EH (cell line): ENCODE measurements at places on chromosomes 6 and 20.

- peak; percentile 96 for DNase-seq
Observed at GRCh38 chr6:148329596-148330381, 12.8 kb upstream of the SASH1 start.

DNA sequence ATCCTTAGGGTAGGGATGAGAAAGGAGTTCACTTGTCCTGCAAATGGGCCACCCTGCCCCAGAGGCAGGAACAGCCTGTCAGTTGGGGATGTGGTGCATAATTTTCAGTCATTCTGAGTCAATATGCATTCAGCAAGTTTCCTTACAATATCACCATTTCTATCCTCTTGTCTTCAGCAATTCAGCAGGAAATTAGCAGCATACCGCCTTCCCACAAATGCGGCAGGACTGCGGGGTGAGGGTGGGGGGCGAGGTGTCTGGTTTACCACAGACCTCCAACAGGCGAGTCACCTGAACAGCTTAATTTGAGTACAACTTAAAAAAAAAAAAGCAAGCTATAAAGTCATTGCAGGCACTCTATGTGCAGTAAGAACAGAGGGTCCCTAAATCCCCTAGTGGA lies 126.8 kb downstream of the MAP3K7 start:
- DNase-seq = no peak

DNA sequence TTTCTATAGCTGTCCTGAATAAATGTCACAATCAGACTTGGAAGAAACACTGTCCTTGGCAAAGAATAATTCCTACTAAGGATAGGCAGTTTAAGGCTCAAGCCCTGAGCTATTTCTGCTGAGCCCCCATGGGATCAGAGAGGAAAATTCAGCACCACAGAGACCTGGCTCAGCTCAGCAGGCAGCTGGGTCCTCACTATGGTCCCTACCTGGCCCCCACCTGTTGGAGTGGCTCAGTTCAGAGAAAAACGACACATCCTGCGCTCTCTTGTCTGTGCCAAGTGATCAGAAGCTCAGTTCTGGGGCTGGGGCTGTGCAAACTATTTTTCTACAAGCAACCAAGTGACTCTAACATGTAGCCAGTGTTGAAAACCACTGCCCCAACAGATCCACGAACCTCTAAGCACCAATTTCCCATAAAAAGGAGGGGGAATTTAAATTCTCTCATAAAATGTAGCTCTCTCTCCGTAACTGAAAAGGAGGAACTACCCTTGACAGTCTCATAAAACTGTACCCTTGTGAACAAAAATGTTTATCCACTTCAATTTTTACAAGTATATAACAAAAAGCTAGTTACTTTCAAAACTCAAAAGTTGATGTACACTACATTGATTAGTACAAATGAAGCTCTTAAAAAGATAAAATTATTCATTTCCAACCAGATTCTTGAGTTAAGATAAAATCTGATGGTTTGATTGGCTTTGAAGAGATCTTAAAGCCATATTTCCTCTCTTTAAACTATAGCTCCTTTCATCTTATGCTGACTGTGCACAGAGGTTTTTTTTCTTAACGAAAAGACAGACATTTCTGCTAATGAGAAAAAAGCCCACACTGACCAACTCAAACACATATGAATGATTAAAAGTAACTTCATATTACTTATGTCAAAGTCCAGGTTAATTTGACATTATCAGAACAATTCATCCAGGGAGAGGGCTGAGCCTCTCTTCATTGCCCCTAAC lies 52.0 kb downstream of the KIF13A start:
- DNase-seq = no peak

- no peak for DNase-seq
Observed at GRCh38 chr6:63584566-63584965, 12.3 kb downstream of the LOC128125822 start.

DNA sequence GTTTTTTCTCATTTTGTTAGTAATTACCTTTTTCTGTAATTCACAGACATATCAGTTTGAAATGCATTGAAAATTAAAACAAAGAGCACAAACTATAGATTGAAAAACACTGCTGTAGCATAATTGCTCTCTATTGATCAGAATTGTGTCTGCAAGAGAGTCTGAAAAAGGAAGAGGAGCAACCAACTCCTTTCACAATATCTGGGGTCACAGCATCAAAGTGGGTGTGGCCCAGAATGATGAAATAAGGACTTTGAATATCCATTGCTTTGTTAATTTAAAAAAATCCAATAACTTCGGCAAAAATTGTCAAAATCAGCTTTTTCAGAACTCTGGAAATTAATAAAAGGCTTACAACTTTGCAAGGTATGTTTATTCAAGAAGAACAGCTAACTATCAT lies 99.2 kb downstream of the MYLK4 start:
- DNase-seq = no peak

- DNase-seq = peak; percentile 29
Observed at GRCh38 chr6:34230653-34231371, 5.9 kb upstream of the HMGA1 start.

- peak; percentile 93 for DNase-seq
Observed at GRCh38 chr6:111573892-111574797, 31.5 kb downstream of the TRAF3IP2 start.

DNA sequence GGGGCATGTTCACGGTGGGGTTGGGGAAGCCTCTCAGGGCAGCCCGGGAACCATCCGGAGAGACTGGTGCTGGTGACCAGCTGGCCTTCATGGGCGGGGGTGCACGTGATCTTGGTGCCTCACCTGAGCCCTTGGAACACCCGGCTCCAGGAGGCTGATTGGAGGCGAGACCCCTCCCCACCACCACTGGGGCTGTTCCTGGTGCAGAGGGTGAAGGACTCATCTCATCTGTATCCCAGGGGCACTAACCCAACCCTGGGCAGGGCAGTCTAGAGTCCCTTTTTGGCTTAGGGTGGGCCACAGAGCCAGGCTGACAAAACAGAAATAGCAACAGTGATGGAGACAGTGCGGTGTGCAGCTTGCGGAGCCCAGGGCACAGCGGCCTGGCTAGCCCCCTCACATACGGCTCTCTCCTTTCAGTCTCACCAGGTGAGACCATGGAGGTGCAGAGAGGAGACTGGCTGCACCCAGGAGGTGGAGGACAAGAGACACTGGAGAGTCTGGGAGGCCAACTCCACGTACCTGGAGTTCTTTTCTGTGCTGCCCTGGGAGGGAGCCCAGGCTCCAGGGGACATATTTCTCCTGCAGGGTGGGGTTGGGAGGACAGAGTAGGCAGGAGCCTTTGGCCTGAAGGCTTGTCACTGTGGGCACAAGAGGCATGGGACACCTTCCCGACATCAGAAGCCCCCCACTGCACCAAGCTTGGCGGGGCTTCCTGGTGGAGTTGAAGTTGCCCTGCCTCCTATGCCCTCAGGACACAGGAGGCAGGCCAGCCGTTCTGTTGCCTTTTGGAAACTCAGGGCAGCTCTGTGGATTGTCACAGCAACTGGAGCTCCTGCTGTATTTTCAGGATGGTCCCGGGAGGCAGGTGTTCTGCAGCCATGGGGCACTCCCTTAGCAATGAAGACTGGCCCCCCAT lies 106.0 kb downstream of the SYCP2 start:
- no peak for DNase-seq

DNA sequence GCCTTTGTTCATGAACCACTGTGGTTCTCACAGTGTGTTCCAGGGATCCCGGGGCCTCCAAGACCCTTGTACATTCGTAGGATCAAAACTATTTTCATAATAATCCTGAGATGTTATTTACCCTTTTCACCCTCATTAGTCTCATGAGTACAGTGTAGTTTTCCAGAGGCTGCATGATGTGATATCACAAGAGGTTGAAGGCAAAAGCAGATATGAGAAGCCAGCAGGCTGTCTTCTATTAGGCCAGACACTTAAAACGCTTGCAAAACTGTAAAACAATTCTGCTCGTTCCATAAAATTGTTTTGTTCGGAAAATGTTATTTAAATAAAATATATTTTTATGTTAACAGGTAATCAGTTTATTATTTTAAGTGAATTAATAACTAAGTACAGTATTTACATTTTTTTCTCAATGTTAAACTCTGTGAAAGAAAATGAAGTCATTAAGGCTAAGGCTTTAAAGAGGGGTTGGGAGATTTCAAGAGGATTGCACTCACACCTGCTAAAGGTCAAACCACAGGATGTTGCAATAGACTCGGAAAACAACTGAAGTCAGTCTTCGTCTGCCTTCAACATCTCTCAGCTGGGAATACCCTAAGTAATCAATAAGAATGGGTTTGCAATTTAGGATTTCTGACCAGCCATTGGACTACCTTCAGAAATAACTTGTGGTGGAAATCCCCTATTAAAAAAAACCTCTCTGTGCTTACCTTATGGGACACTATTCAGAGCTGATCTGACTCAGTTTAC lies 474.2 kb downstream of the KIF16B start:
- no peak for DNase-seq

DNA sequence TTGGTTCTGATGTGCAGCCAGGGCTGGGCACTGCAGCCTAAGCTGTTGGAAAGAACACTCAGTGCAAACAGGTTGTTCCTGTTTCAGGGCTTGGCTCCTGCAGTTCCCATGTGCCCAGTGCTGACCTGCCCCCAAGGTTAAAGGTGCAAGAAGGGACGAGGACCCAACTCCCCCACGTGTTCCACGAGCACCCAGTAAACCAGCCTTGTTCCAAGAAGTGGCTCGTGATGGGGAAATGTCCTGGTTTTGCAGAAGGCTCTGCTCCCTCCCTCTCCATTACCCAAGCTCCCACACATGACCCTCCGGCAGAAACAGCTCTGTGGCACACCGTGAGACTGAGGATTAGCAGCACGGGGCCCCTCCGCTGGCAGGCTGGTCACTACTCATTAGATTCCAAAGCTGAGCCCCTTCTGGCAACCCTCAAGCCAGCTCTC lies 9.4 kb downstream of the ACSS1 start:
- DNase-seq = no peak

DNA sequence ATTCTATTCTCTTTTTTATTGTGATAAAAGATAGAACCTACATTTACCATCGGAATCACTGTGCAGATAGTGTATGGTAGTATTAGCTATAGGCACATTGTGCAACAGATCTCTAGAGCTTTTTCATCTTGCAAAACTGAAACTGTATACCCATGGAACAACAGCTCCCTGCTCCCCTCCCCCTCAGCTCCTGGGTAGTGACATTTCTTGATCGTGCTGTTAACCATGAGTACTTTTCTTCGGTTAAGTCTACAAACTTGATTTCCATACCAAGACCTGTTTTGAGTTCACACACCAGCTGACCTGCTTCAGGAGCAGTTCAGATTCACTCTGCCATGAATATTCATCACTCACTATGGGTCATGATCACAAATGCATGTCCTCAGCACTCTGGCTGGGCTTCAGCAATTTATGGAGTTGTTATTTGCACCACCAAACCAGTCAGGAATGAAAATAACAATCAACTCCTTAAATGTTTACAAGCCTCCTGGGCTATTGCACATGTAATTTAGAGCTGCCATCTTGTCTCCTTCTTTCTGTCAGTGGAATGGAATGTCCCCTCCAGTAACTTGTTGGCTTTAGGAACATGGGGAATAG lies 32.8 kb downstream of the PRDM1 start:
- no peak for DNase-seq

DNA sequence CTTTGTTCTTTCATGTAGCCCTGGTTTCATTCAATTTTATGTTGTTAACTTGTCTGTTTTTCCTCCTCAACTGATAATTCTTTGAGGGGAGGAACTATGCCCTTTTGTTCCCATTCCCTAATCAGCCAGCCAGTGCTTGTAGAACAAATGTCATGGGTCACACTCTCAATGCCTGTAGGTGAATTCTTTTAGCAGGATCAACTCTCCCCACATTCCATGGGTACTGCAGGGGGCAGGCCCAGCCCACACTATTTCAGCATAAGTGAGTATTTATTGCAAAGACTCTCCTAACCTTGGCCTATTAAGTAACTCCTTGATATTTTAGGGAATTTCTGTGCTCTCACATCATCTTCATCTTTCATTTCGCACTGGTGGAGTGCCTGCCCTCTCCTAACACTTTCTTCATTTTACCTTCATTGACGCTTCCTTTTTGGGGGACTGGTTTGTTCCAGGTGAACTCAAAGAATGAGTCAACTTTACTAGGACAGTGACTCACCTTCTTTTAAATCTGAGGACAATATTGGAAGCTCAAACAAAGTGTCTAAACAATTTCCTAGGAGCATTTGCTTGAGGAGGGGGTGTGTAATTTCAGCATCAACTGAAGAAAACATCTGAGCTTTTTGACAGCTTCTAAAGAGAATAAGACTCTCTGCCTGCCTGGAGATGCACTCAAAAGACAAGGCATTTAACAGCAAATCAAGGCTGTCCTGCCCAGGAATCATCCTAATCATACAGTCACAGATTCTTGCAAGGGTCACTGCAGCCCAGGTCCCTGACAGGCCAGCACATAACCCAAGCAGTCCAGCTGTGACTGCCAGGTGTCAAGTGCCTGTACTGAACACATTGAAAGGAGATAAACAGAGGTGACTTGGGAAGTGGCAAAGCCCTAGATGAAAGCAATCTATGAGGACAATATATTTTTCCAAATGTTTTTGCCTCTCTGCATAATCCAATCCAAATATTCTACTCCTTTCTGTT lies 263.9 kb upstream of the PRND start:
- DNase-seq = peak; percentile 32

- DNase-seq = no peak
Observed at GRCh38 chr6:31900917-31901414, 920 bp downstream of the ZBTB12 start.

DNA sequence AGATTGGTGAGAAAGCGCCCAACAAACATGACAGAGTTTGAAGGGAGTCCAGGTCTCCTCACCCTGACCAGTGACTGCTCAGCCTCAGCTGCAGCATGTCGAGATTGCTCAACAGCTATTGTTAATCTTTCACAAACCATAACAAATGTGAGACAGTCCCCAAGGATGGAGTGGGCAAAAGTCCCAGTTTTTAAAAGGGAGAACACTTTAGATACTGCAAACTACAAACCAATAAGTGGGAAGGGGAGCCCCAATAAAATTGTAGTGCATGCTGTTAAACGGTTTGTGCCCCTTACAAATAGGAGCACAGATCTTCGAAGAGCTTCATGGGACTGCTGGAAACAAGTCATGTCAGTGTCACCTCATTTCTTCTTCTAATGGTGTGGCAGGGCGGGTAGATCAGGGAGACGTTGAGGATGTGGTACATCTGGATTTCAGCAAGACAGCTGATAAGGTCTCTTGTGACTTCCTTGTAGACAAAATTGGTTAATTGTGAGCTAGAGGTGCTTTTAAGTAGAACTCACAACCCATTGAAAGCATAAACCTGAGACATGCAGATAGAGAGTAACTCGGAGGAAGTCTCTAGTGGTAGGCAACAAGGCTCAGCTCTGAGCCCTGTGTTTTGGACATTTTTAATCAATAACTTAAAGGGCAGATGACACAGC lies 134.0 kb upstream of the ARMC2 start:
- peak; percentile 60 for DNase-seq

- DNase-seq = no peak
Observed at GRCh38 chr20:24488064-24488799, 18.8 kb downstream of the SYNDIG1 start.

- no peak for DNase-seq
Observed at GRCh38 chr6:7922596-7922995, 12.0 kb upstream of the TXNDC5 start.
